ENCODE measurements at places on chromosomes 2 and 18.

GRCh38 chr18:76064998-76065397 is 430.0 kb downstream of the ZNF516 start:
- DNase-seq = no peak

- DNase-seq = no peak
Measured at GRCh38 chr2:127678531-127678930, 3.2 kb upstream of the LIMS2 start.

GRCh38 chr18:2602844-2603243 is 31.5 kb downstream of the NDC80 start:
- no peak for DNase-seq

- no peak for DNase-seq
Measured at GRCh38 chr2:43341959-43342757, 115.8 kb upstream of the ZFP36L2 start.

DNA sequence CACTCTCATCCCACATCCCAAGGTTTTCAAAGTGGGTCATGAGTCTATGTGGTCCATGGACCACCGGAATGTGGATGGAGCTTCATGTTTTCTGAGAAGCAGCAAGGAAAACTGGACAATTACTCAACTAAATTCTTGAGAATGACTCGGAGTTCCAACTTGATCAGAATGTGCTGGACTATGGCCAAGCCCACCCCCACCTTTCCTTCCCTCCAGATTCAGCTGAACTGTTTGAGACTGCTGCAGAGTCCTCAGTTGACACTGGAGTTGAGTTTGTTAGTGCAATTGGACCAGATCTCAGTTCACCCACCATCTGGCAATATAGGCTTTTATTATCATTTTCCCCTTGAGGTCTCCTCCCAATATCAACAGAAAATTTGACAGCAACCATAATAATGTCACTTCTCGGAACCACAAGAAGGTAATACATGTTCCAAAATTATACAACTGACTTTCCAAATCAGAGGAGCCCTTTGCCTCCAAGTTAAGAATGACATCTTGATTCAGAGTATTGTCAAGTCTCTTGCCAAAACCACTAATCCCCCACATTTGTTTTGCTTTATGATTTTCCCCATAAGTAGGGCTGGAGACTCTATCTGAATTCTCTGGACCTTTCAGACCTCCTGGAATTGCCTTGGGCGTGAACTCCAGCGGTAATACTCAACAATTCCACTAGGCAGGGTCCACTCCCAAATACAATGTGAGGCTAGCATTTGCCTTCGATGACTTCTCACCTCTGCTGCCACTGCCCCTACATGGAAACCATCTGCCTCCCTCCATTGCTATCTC is 8.8 kb downstream of the COL4A4 start:
- no peak for DNase-seq

DNA sequence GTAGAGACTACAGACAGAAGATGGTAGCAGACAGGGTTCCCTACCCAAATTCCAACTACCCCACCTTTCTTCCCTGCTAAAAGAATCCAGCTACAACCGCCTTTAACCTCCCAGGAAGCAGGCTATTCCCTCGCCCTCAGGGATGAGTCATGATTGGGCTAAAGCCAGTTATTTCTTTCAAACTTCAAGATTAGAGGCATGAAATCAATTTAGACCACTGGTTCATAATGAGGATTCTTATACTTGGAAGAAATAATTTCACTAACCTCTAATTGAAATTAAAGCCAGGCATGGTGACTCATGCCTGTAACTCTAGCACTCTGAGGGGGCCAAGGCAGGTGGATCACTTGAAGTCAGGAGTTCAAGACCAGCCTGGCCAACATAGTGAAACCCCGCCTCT is 20.0 kb downstream of the TRIP12 start:
- no peak for DNase-seq

- DNase-seq = no peak
Measured at GRCh38 chr2:178858896-178859625, 51.8 kb upstream of the TTN start.

GRCh38 chr2:27893006-27893405 is 2.5 kb downstream of the BABAM2 start:
- DNase-seq = no peak

- DNase-seq = no peak
Measured at GRCh38 chr18:24987303-24988252, 364.4 kb downstream of the ZNF521 start.

DNA sequence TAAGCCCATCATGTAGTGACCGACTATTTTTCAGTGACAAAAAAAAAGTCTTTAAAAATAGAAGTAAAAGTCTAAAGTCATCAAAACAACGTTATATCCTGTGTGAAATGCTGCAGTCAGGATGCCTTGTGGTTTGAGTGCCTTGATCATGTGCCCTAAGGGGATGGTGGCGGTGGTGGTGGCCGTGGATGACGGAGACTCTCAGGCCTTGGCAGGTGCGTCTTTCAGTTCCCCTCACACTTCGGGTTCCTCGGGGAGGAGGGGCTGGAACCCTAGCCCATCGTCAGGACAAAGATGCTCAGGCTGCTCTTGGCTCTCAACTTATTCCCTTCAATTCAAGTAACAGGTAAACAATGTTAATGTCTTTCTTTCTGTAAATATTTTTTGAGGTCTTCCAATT is at the start of gene CD28:
CD28 (plus strand) TSS at position 237 of the 400 bp plus-strand sequence; CDS start at position 295, 58 bp downstream.
- peak; percentile 92 for DNase-seq

GRCh38 chr2:168439536-168439935 is 16.5 kb upstream of the CERS6 start:
- no peak for DNase-seq

- no peak for DNase-seq
Measured at GRCh38 chr2:121288454-121289231, 3.6 kb upstream of the TFCP2L1 start.

GRCh38 chr2:240642061-240642805 is 17.0 kb downstream of the GPR35 start:
- no peak for DNase-seq

- DNase-seq = no peak
Measured at GRCh38 chr2:173134703-173135102, 59.1 kb downstream of the MAP3K20 start.

- DNase-seq = no peak
Measured at GRCh38 chr2:157336137-157337010, 10.8 kb upstream of the ERMN start.

DNA sequence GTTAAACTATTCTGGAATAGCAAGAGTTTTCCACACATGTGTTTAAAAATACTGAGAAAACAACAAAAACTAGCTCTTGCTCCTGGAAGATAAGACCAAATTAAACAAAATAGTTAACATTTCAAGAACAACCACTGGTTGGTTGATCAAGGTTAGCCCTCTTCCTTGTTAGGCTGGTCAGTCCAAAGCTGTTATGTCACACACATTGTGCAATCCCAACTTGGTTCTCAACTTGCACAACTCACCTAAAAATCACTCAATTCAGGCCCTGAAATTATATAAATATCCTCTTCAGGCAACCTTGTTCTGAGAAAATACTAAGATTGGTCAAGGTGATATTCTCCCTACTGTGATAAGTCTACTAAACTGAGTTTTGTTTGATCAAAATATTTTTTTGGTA is 169.7 kb upstream of the LRP1B start:
- no peak for DNase-seq

DNA sequence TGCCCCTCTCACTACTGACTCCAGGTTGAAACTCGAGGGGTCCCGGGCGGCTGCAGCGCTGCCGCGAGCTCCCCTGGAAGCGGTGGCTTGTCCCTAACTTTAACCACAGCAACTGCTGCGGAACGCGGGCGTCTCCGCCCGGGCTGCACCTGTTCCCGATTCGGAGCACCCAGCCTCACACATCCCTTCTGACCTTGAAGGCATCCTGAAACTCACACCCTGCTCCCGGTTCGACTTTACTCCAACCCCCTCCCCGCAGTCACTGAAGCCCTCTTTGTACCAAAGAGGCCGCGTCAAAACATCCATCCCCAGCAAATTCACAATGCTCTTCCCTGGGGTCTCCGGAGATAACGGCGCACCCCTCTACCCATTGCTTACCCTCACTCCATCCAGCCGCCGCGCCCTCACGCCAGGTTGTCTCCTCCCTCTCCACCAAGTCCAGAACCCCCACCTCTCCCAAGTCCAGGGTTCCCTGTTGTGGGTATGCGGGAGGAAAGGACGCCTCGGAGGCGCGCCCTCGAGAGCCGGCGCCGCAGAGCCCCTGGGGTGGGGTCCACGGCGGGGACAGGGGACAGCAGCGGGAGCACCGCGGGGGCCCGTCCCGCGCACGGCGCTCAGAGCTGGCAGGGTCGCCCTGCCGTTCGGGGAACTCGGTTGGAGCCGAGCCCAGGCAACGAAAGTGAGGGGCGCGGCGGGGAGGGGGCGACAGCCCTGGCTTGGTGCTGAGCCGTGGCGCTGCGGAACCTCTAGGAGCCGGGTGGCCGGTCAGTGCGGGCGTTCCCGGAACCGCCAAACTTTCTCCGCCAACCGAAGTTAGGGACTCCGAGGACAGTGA is 934 bp downstream of the MYO5B start:
- DNase-seq = no peak

DNA sequence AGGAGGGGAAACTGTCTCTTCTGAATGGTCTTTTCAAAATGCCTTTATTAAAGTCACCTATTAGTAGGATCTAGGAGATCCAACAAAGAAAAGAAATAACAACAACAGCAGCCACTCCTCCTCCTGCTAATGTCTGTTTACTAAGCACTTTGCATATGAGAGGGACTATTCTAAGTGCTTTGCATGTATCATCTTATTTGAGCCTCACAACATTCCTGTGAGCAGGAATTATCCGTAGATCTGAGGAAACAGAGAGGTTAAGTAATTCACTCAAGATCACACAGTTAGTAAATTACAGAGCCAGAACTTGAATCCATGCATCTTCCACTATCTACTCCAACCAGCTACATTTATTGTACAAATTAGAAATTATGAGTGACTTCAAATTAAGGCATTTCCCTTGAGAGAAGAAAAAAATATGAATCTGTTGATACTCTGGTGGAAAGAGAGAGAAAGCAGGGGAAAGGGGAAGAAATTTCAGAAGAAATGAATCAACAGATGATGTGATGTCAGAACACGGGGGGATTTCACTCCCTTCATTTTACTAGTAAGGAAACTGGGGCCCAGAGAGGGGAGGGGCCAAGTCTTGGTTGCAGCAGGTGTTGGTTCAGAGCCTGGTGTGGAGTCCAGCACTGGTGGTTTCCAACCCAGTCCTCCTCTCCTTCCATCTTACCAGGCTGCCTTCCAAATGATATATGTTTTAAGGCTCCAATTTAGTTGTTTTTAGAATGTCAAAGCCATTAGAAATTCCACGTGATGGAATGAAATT is 49.7 kb downstream of the TSN start:
- DNase-seq = no peak

GRCh38 chr18:77547757-77548156 is 298.1 kb downstream of the GALR1 start:
- DNase-seq = no peak

- no peak for DNase-seq
Measured at GRCh38 chr18:44586782-44587524, 93.7 kb upstream of the SETBP1 start.

DNA sequence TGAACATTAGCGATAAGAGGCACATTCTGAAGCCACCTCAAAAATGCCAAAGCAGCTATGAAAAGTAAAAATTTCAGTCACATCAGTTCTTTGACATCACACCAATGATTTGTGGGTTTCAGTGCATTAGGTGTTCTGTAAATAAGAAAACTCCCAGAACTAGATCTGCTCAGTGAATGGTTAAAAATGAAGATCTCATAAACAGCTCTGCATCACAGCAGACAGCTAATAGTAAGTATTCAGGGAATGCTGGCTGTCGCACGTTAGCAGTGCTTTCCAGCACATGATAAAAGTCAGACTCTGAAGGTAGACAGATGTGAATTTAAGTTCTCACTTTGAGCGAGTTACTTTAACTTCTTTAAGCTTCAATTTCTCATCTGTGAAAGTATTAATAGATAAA is 154.9 kb downstream of the SATB2 start:
- DNase-seq = no peak

DNA sequence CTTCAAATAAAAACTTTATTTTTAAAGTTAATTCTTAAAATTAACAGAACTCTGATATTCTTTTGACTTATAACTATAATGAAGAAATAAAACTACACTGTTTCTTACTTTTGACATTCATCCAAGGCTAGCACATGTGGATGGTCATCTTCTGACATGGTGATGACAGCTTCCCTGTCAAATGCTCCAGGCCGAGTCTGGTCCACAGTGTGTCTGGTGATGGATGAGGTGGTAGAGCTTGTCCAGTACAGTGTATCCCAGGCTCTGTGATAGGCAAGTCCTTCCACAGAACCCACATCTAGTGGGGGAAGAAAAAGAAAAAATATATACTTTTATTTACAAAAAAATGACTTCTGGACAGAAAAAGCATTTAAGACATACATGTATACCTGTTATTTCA is 1529.5 kb downstream of the LRP1B start:
- no peak for DNase-seq

DNA sequence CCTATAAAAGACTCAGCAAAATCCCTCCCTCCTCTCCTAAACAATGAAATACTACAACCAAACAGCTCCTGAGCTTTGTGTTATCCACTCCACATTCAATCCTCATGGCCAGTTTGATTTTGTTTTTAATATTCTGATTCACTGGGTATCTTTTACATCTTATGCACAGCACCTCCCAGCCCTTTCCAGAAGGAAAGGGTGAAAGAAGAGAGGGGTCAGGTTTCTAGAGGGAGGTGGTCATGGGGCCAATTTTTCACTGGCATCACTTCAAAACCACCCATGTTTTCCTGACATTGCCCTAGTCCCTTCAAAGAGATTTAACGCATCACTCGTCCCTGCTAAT is 315.6 kb downstream of the LPIN1 start:
- DNase-seq = no peak

DNA sequence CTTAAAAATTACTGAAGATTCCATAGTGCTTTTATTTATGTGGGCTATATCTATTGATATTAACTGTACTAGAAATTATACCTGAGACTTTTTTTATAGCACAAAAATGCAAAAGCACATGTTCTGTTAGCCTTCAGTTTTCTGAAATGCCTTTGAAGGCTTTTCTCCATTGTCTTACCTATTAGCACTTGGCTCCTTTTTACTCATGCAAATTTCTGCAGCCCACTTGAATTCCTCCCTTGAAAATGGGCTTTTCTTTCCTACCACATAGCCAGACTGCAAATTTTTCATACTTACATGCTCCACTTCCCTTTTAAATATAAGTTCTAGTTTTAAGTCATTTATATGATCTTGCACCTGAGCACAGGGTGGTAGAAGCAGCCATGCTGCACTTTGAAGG is 453.0 kb upstream of the TRIB2 start:
- no peak for DNase-seq

DNA sequence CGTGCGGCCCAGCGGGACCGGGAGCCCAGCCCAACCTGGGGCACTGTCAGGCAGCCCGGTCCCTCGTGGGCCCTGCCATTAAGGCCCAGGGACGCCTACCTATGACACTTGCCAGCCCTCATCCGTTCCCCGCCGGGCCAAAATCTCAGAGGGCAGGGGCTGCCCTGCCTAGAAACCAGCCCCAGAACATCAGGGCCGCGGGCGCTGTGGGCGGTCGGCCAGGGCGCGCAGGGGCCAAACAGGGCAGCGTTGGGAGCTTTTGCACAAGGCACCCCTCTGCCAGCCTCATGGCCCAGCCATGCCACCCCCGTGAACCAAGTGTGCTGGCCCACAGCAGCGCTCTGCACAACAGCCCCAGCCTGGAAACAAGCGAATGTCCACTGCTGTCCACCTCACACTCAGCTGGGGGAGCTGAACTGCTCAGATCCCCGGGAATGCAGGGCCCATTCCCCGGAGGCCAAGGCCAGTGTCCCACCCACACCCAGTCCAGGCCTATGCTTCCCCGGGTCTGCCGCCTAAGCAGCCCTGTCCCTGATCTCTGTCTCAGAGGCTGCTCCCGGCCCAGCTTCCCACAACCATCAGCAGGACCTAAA is 3.5 kb upstream of the NEURL3 start:
- DNase-seq = no peak

- DNase-seq = no peak
Measured at GRCh38 chr2:23230885-23231284, 154.1 kb upstream of the KLHL29 start.
